ENCODE measurements at places on chromosomes 1 and 21.

- DNase-seq: no peak
Measured at GRCh38 chr1:24420547-24420946, 4.9 kb downstream of the NIPAL3 start.

DNA sequence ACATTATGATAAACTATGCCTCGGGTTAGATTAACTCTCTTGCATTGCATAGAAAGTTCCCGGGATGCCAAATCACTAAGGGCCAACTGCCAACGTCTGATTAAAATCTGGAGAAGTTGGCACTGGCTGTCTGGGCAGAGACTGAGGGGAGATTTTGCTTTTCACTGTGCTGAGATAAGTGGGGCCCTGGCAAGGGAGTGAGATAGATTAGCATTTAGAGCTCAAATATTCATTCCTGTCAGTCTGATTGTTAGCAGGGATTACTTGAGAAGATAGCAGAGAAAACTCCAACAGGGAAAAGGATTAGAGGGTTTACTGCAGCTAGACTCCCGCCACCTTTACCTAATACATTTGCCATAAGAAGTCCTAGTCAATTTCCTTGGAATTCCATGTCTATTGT lies 714.1 kb upstream of the CHRM3 start:
- no peak for DNase-seq

GRCh38 chr1:168419736-168420135 lies 124.1 kb downstream of the XCL2 start:
- DNase-seq: no peak

DNA sequence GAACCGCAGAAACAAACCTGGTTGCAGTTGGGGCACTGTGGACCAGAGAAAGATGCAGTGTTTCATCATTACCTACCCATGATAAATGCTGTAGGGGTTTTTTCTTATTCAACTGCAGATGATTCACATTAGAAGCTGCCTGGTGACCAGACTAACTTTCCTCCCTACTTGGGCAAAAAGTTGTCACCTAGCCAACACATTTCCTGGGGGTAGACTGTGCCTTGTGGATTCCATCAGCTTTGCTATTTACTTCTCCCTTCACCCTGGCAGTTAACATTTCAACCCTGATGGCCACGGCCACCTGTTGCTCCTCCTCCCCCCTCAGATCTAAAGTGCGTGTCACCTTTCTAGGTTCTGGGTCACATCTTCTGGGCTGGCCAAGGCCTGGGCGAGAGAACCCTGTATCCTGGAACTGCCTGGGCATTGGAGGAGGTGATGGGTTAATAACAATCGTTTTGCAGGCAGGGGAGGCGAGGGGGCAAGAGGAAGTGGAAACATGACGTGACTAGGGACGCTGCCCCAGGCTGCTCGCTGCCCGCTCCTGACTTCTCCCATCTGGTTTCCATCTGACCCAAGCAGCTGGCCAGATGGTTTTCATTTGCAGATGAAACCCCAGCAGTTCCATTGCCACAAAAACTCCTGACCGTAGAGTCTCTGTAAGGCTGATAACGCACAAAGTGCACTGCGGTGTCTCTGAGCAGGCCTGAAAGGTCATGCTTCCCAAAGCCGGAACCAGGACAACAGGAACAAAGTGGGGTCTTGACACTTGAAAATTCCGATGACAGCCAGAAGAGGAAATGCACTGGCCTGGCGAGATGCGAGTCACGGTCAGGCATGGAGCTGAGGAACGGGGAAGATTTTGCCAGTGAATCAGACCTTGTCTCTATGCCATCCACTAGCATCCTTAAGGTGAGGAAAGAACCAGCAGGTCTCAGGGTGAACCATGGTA lies 36.6 kb downstream of the CAPZB start:
- no peak for DNase-seq

DNA sequence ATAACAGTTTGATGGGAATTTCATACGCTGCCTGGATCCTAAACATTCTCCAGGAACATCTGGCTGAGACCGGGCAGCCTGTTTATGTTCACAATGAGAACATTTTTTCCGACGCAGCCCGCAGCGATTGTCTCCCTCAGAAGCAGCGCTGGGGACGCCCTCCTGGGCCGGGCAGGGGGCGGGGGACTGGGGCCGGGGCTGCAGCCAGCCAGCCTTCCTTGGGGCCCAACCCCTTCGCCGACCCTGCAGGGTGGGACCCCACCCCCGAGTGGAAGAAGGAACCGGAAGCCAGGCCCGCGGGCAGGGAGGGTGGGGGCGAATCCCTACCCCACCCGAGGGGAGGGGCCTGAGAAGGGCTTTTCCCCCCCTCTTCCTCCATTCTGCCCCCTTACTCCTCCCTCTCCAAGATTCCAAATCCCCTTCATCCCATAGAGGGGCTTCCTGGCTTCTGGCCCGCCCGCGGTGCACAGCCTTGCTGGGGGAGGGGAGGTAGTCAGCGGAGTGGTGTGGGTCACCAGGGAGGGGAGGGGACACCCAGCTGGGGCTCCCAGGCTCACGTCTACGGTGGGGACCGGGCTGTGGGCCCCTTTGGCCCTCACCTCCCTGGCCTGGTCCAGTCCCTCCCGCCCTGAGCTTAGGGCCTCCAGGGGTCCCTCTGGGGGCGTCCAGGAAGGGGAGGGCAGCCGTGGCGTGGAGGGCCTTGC lies 60.6 kb downstream of the WNT9A start:
- DNase-seq: no peak

- no peak for DNase-seq
Measured at GRCh38 chr21:37994211-37994610, 78.0 kb upstream of the KCNJ6 start.

DNA sequence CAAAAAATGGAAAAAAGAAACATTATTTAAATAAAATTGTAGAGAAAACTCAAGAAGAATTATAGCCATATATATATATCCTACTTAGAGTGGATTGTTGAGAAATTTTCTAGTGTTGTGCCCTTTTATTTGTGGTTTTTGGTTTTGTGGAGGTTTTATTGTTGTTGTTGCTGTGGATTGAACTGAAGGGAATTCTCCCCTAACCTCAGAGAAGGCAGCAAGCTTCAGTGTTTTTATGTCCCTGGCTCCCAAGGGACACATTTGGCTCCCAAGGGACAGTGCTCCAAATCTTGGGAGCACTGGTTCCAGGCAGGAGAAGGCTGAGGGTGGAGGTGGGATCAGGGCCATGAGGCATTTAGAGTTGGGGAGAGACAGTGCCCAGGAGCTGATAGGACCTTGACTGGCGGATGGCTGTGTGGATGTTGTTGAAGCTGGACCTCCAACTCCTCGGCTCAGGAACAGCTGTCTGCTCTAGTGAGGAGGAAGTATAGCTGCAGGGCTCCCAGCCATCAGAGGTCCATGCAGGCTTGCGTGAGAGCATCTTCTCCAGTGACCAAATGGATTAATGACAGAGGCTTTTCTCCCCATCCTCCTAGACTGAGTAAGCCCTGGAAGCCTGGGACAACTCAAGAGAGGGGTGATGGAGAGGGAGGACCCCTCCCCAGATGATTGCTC lies 100.5 kb downstream of the TEX35 start:
- no peak for DNase-seq

GRCh38 chr1:15557008-15557407 lies 27.8 kb downstream of the AGMAT start:
- DNase-seq: no peak

DNA sequence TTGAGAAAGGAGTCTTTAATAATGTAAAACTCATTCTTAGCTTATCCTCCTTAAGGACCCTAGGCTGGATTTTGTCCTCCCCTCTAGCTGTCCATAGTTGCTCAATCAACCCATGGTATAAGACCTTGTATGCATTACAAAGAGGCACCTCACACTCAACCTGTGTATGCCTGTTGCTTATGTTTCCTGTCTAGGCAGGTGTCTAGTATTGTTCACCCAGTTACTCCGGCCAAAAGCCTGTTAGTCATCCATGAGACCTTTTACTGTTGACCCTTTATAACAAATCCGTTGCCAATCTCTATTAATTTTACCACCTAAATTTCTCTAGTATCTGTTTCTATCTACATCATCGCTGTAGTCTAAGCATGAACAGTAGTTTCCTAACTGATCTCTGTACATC lies 3.7 kb downstream of the LYPLAL1 start:
- DNase-seq: no peak

DNA sequence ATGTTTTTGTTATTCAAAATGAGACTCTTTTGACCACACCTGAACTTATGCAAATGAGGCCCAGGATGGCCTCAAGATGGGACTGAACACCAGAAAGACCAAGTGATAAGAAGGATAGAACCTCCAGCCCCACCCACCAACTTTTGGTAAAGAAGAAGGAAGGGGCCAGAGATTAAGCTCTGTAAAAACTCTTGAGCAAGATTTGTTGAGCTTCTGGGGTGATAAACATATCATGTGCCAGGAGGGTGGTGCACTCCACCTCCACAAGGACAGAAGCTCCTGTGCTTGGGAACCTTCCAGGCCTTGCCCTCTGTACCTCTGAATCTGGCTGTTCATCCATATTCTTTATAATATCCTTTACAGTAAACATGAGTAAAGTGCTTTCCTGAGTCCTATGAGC lies 5.3 kb downstream of the RSPH1 start:
- DNase-seq: no peak

- no peak for DNase-seq
Measured at GRCh38 chr21:16537501-16537900, 807.7 kb downstream of the USP25 start.

GRCh38 chr1:32540605-32541004 lies 1.4 kb downstream of the ZBTB8A start:
- DNase-seq: no peak

DNA sequence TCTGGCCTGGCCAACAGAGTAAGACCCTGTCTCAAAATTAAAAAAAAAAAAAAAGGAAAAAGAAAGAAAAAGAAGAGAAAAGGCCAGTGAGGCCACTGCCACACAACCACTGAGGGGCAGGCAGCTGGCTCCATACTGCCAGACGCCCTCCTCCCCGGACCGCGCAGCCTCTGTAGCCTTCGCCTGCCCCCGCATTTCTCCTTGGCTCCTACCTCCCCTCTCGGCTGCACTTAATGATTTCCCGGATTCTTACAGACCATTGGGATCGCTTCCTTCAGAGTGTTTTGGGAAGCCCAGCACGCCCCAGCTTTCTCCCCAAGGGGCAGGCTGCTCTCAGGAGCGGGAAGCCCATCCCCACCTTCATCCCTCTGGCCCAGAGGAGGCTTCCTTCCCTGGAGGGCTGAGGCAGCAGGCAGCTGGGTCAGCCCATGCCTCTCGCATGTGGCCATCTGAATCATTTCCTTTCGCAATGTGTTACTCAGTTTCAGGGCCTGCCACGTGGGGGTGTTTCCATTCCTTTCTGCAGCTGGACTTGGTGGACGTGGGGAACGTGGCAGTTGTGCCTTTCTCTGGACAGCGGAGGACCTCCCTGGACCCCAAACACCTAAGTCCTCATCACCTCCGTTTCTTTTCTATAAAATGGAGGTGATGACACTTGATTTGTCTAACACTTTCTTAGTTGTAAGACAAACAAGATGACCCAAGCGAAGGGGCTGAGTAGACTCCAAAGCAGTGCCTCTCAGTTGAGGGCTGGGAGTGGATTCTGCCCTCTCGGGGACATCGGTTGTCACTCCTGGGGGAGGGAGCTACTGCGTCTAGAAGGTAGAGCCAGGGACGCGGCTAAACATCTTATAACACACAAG lies 2.3 kb downstream of the SLC2A5 start:
- no peak for DNase-seq

GRCh38 chr1:155989242-155990004 lies 11.1 kb upstream of the ARHGEF2 start:
- no peak for DNase-seq

DNA sequence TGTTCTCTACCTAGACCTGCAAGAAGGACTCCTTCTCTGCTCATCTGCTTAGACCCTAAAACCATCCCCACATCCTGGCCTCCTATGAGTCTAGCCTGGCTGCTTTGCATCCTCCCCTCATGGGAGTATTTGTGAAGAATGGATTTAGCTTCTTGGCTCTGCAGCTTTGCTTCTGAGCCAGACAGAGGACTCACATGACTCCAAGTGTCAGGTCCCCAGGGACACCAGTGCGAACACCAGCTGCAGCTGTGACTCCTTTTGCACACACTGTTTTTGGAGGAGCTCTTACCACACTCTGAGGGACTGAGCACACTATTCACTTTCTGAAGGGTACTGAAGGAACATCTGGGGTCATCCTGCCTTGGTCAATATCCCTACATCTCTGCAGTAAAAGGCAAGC lies 131.8 kb upstream of the SGIP1 start:
- DNase-seq: no peak

DNA sequence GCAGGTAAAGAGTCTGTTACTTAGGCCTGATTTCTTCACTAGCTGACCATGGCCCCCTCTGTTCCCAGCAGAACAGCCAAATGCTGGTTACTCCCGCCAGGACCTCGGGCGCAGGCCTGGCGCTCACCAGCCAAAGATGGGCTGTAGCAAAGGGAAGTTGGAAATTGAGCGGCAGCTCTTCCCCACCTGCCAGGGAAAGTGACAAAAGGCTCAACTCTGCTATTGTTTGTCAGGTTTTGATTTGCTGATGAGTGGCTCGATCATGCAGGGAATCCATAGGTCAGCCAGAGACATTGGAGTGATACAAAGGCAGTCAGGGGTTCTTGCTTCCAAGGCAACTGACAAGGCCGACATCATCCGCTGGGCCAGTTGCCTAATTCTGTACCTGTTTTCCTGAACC lies 120.1 kb downstream of the ASTN1 start:
- DNase-seq: no peak

- no peak for DNase-seq
Measured at GRCh38 chr1:236027104-236027503, 37.8 kb downstream of the NID1 start.

GRCh38 chr1:12594966-12595756 lies 22.8 kb downstream of the DHRS3 start:
- no peak for DNase-seq

GRCh38 chr1:32774950-32775634 lies 42.1 kb downstream of the YARS1 start:
- no peak for DNase-seq

GRCh38 chr1:54593571-54594160 lies 29.7 kb downstream of the FAM151A start:
- no peak for DNase-seq

- no peak for DNase-seq
Measured at GRCh38 chr21:42468491-42469131, 27.4 kb downstream of the RSPH1 start.

GRCh38 chr1:178642282-178642681 lies 82.8 kb upstream of the RALGPS2 start:
- no peak for DNase-seq

DNA sequence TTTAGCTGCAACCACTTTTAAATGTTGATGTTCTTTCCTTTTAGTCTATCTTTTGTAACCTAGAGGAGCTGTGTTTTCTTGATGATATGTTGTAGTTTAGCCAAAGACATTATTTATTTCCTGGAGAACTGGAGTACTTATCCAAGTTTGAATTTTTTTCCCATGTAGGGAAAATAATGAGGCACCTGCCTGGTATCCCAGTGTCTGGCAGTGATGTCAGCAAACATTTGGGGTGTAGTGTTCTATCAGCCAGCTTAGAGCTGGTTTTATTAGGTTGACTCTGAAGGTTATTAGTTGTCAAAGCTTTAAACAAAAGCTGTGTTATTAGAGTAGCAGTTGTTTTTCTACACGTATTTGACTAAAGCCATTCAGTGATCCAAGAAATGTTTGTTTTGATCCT lies 3.2 kb downstream of the CTPS1 start:
- DNase-seq: no peak

Data from cerebellar nuclear complex (tissue), 1 donor.